ENCODE measurements at places on chromosomes 5 and 9.

DNA sequence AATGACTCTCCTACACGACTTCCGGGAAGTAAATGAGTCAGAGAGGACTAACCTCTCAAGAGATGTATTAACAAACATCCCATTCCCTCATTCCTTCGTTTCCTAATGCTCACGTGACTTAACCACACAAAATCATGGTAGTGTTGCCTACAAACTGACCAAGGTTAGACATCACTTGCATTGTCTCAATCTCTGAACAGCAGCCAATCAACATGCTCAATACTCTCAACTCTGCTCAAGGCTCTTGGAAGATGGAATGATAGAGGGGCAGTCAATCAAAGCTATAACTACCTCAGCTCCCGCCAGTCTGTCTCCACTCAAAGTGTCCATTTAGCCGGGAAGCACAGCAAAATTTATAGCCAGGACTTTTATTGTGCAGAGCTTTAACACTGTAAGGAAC is 143.8 kb upstream of the PIK3R1 start:
- DNase-seq, result no peak

DNA sequence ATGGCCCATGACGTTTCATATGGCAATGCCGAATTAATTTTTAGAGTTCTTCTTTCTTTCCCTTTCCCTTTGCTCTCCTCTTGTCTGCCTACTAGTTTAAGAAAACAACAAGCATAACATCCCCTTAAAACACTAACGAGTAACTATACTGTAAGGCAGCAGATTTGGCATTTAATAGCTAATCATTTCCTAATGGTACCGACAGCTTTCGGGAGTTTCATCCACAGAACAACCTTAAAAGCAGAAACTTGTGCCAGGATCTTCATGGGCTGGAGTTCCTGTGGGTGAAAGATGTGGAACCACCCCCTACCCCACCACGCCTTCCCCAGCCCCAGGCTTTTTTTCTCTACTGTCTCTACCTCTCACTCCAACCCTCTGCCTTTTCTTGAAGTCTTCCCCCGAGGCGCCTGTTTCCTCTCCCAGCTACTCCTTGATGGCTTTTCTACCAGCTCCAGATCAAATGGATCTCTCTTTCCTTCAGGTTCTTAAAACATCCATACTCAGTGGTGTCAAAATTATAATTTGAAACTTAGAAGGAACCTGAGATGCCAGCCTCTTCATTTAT is 319.5 kb downstream of the PIK3R1 start:
- no peak for DNase-seq

GRCh38 chr5:82863266-82863665 is 213.9 kb downstream of the TMEM167A start:
- DNase-seq, result no peak

DNA sequence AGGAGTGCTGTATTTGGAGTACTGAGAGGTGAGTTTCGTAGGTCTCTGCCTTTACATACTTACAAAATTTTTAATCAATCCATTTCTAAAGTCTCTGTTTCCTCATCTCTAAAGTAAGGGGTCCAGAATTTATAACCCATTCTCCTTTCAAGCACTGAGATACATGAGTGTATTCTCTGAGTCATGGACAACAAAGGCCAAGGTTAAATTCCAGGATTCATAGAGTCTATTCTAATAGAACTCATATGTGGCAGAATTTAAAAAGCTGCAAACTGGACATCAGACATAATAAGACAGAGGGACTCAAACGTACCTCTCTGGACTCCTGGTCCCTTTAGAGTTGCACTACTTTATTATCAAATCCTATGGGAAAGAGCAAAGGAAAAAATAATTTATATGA is 112.5 kb upstream of the SLIT3 start:
- no peak for DNase-seq

- DNase-seq, result no peak
Observed at GRCh38 chr5:1504617-1505016, 19.1 kb downstream of the LPCAT1 start.

DNA sequence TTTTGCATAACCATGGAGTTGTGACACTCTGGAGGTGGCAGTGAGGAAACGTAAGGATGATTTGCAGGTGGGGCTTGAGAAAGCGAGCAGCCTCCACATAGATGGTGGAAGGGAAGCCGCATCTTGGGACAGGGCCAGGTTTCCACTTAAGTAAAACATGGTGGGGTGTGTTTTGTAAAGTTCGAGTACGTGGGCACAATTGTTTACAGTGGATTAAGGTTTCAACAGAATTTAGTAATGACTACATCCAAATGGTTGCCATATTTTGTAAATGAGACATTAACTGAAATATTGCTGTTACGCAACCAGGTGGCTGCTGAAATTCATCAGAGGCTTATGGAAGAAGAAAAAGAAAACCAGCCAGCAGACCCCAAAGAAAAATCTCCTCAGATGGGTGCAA is 85.4 kb upstream of the IL7R start:
- DNase-seq, result no peak

DNA sequence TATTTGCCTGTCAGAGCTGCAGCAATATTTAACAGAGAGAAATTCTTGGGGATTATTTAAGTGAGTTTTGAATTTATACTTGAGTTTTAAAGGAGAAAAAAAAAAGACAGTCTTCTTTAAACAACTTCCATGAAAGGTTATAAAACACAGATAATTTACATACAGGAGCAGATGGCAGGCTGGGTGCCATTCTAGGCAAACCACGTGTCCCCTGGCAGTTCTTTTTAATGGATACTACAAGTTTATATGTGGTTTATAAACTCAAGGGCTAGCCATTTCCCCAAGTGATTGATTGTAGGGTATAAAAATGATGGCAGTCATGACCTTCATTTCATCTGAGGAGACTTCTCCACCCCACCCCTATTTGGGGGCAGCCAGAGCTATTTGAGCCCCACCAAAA is 166.6 kb downstream of the FSTL4 start:
- no peak for DNase-seq

GRCh38 chr5:17203329-17204132 is 13.9 kb upstream of the BASP1 start:
- no peak for DNase-seq

GRCh38 chr9:16360247-16360646 is 510.2 kb downstream of the BNC2 start:
- DNase-seq, result no peak

- no peak for DNase-seq
Observed at GRCh38 chr5:28313953-28314352, 1275.6 kb upstream of the CDH9 start.

DNA sequence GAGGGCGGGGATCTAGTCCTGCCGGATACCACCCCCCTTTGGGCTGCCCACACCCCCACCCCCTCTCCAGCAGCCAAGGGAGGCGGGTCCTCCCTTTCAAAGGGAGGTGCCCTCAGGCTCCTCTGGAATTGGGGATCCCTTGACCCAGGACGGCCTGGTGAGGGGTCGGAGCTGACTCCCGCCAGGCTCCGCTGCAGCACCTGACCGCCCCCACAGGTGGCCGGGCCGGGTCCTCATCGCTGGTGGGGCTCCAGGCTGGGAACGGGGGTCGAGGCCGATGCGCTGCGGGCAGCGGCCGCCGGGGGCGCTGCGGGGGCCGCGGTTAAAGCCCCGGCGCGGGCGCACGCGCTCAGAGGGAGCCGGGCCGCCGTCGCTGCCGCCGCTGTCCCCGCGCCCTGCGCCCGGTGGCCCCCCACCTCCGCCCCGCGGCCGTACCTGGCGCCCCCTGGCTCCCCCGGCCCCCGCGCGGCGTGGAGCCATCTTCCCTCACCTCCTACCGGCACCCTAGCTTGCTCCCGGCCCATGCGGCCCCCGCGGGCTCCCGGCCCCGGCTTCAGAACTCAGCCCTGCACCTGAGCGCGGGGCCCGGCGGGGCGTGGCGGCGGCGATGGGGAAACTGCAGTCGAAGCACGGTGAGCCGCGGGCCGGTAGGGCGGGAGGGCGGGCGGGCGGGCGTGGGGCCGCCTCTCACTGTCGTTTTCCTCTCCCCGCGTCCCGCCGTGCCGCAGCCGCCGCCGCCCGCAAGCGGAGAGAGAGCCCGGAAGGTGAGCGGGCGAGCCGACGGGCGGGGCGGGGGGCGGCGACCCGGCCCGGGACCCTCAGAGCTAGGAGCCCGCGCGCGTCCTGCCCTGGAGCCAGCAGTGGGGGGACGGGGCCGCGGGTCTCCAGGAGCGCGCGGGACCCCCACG is at the start of gene NKD2:
TSS of gene NKD2 (plus strand) at position 352 of the 908 bp plus-strand sequence. CDS start at position 608, 256 bp downstream.
- DNase-seq, result no peak

- DNase-seq, result no peak
Observed at GRCh38 chr5:87136733-87137132, 130.9 kb upstream of the RASA1 start.

DNA sequence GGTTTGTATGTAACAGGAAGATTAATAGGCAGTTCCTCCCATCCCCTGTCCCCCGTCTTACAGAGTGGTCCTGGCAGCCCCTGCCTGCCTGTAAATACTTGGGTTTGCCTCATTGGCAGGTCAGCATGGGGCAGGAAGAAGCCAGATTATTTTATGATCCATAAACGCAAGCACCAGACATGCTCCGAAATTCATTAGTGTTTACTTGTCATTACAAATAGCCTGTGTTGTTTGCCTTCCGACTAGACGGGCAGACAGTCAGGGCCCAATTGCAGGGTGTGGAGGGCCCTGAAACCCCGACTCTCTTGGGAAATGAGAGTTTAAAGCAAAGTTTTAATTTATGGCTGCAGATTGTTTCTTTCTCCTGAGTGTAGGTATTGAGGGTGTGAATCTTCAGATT is 97.2 kb downstream of the RALGPS1 start:
- no peak for DNase-seq

- DNase-seq, result no peak
Observed at GRCh38 chr5:169719360-169720314, 82.6 kb downstream of the DOCK2 start.

- DNase-seq, result no peak
Observed at GRCh38 chr5:140351609-140352334, 5.4 kb upstream of the HBEGF start.

DNA sequence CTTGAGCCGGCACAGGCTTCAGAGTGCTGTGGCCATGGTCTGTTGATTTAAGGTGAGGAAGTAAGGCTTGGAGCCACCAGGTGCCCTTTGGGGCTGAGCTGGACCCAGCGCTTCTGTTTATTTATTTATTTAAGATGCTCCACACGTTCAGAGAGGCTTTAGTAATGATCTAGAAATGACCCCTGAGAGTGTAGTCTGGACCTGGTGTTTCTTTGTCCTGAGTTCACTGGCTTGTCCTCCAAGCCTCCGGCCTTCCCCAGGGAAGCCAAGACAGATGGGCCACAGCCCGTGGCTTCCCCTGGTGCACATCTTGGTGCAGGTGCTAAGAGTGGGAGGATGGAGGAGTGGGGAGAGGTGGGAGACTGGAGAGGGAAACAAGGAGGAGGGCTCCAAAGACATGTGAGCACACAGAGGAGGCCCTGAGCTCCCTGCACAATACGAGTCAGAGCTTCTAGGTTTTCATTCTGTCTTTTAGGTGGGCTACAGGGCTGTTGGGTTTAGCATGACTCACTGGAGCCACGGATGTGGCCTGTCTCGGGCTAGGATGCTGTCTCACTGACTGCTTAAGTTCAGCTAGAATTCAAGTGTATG is 56.9 kb downstream of the AHRR start:
- peak; percentile 5 for DNase-seq

- peak; percentile 2 for DNase-seq
Observed at GRCh38 chr9:93891549-93892310, 63.4 kb downstream of the BARX1 start.

- no peak for DNase-seq
Observed at GRCh38 chr9:37639841-37640240, 10.9 kb upstream of the FRMPD1 start.

GRCh38 chr5:80215523-80215922 is 40.3 kb downstream of the SERINC5 start:
- no peak for DNase-seq

GRCh38 chr5:179610109-179610902 is 13.2 kb downstream of the HNRNPH1 start:
- no peak for DNase-seq

- no peak for DNase-seq
Observed at GRCh38 chr9:124441291-124441690, 9.0 kb upstream of the ADGRD2 start.

DNA sequence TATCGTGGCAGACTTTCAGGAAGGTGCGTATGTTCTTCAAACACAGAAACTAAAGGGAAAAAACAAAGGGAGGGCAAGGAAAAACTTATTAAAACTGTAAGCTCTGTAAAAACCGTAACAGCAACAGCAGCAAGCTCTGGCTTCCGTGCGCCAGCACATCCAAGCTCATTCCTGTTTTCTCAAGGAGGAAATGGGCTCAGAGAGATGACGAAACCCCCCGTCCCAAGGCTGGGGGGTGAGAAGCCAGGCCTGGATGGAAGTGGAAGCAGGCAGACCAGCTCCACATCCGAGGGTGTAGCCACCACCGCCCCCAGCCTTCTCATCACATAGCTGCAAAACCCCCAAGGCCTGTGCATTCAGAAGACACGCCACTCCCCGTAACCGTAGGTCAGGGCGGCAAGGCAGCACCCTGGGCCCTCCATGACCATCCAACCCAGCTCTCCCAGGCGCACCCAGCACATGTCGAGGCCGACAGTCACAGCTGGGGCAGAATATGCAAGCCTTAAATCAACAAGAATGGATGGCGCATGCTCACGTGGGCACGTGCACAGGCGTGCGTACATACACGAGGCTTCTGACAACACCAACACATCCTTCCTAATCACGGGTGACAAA is 52.8 kb downstream of the VAV2 start:
- no peak for DNase-seq

DNA sequence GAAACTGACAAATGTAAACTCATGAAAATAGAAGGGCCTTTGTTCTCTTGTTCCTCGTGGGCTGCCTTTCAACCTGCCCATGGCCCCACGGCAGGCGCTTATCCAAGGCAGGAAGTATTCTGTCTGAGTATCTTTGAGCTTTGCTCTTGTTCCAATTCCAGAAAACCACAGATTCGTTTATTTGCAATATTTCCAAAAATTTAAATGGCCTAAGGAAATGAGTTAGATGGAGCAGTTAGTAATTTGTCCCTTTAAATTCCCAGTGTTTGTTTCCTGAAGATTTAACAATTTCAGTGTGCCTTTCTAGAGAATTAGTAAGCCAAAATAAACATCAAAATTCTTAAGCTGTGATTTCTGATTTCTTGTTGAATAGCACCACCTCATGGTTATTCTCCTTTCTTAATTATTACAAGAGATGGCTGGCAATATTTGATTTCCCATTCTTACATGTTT is 299.4 kb upstream of the RASA1 start:
- no peak for DNase-seq

DNA sequence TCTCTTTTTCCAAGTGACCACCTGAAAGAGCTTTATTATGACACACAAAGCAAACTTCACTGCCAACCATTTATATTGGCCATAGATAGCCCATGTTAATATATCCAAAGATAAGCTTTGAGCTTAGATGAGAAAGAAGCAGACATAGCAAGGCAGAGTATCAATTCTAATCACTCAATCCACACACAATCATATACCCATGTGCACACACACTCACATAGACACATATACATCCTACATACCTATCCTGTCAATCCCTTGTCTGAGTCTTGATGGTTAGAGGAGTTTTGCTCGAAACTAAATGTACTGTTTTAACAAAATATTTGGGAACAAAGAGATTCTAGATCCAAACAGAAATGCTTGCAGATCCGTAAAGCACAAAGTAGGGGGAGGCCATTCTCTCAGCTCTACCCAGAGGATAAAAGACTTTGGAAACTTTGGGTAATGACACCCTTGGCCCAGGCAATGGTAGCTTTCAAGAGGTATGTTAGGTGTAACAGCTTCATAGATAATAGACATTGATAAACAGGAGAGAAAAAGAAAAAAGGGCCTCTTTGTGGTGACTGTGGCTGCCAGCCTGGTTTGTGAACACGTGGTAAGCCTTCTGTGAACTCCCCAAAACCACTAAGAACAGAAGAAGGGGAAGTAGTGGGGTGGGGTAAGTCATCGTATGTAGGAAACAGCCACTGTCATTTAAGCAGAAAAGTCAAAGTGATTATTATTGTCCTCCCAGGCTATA is 121.6 kb downstream of the TLR4 start:
- DNase-seq, result no peak

- no peak for DNase-seq
Observed at GRCh38 chr9:105118636-105119035, 125.8 kb upstream of the SLC44A1 start.
